Transverse colon (tissue), 4 donors: ENCODE measurements at places on chromosomes 4 and X. TPM values are rescaled to one million over a fixed set of nuclear protein-coding genes. Genes with fewer than 3 reads are reported as not detected.

GRCh38 chr4:179536694-179537093, 2094.5 kb upstream of the AGA start:
- no peak for DNase-seq

GRCh38 chr4:98643755-98644154, 14.7 kb downstream of the TSPAN5 start:
- no peak for DNase-seq

GRCh38 chr4:79450053-79450452, 42.0 kb upstream of the GK2 start:
- DNase-seq = no peak

DNA sequence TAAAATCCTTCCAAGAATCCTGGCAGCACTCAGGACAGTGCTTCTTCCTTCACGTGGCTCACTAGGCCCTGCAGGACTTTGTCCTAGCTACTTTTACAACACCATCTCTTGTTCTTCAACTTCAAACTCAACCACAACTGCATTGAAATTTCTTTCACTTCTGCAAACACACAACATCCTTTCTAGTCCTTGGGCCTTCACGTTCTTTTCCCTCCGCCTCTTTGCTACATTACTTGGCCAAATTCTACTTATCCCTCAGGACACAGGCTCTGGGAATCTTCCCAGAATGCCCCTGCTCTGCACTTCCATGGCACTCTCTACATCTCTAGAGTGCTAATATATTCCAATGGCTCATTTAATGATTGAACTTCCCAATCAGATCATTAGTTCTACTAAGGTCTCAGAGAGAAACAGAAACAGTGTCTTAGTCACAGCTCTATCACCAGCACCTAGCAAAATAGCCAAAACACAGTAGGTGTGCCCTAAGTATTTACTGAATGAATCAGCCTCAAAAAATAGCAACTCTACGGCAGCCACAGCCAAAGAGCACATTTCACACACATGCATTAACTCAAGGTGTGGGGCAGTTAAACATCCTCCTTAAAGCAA, 73.3 kb downstream of the MANBA start:
- no peak for DNase-seq

The SPANXC gene
- not detected for total RNA-seq

The KIF4A gene
- not detected for total RNA-seq
